Fibroblast of skin of left quadriceps (primary cell): ENCODE measurements at places on chromosomes 4 and X.

- DNase-seq: peak; percentile 20
These were observed 69.4 kb downstream of the RWDD4 start for GRCh38 chr4:183589461-183590099.

GRCh38 chr4:32043248-32043633 lies 1323.1 kb downstream of the PCDH7 start:
- no peak for DNase-seq

GRCh38 chrX:139025816-139026215 lies 314.3 kb upstream of the FGF13 start:
- no peak for DNase-seq

GRCh38 chr4:37066159-37066558 lies 178.4 kb upstream of the NWD2 start:
- no peak for DNase-seq

- no peak for DNase-seq
These were observed 34.0 kb downstream of the ETDB start for GRCh38 chrX:135086197-135086854.

- peak; percentile 45 for DNase-seq
These were observed 13.1 kb downstream of the TAB3 start for GRCh38 chrX:30875957-30876356.

- DNase-seq: no peak
These were observed 260.6 kb downstream of the EVC2 start for GRCh38 chr4:5447755-5448154.

- no peak for DNase-seq
These were observed 43.1 kb downstream of the CXXC4 start for GRCh38 chr4:104451573-104451972.

- no peak for DNase-seq
These were observed 147.0 kb upstream of the ARHGEF9 start for GRCh38 chrX:63932006-63932405.

- peak; percentile 32 for DNase-seq
These were observed 27.5 kb upstream of the PLS3 start for GRCh38 chrX:115533485-115533884.

GRCh38 chrX:39214387-39215126 lies 413.3 kb downstream of the MID1IP1 start:
- no peak for DNase-seq

- DNase-seq: no peak
These were observed 411.4 kb downstream of the GPAT3 start for GRCh38 chr4:83947125-83947829.

DNA sequence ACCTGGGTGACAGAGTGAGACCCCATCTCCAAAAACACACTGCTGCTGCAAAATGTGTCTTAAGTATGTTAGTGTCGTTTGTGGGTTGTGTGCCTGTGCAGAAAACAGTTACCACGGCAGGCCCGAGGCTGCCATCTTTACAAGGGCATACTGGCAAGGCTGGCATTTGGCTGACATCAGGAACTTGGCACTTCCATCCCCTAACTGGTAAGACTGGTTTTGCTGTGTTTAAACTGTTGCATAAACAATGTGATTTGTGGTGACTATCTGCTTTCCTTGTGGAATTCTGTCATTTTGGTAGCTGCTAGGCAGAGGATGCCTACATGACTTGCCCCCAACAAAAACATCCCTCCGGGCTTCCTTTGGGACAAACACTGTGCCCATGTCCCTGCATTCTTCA lies 12.3 kb downstream of the LRP2BP start:
- DNase-seq: no peak

- no peak for DNase-seq
These were observed 552.0 kb downstream of the STIM2 start for GRCh38 chr4:27412613-27413012.

DNA sequence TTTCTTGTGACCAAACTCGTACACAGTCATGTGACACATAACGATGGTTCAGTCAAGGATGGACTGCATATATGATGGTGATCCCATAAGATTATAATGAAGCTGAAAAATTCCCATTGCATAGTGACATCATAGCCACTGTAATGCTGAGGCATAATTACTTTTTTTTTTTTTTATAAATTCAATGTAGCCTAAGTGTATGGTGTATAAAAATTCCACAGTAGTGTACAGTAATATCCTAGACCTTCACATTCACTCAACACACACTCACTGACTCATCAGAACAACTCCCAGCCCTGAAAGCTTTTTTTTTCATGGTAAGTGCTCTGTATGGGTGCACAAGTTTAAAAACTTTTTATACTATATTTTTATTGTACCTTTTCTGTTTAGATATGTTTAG lies 105.0 kb downstream of the AREG start:
- DNase-seq: no peak

DNA sequence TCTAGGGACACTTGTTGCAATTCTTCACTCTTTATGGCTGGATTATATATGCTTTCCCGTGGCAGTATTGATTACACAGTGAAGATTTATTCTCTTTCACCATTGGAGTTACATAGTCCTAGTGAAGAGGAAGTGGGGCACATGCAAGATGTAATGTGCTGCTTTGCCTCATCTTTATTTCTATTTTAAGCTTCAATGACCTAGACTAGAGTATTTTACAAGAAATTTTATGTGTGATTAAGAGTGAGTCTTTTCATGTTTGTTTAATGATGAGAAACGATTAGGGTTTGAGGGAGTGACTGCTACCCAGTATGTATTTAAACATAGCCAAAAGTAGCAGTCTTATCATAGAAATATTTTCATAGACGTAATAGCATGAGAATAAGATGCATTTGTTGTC lies 30.8 kb downstream of the DIAPH2 start:
- DNase-seq: no peak

GRCh38 chrX:10062980-10063379 lies 93.8 kb upstream of the CLCN4 start:
- no peak for DNase-seq

DNA sequence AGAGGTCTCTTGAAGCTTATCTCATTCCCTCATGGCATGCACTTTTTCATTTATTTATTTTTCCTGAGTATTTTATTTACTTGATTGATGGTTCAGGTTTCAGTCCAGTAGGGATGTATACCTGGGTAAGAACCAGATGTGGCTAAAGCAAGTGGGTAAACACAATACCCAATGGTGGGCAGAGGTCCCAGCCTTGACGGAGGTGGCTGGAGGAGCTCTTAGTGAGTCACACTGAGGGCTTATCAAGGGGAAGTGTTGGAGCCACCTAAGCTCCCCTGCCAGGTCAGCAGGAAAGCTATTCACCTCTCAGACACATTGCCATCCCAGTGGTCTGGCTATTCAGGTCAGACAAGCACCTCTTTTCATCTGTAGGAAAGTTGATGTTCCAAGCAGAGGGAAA lies 236.2 kb upstream of the MAGEB16 start:
- no peak for DNase-seq
